ENCODE measurements at places on chromosomes 6 and 20.

- no peak for DNase-seq
These were observed 448.0 kb downstream of the TENT5A start for GRCh38 chr6:81304466-81304865.

- DNase-seq: no peak
These were observed 27.0 kb downstream of the ANGPT4 start for GRCh38 chr20:889106-889505.

- no peak for DNase-seq
These were observed 42.9 kb downstream of the TMEM244 start for GRCh38 chr6:129818251-129818650.

DNA sequence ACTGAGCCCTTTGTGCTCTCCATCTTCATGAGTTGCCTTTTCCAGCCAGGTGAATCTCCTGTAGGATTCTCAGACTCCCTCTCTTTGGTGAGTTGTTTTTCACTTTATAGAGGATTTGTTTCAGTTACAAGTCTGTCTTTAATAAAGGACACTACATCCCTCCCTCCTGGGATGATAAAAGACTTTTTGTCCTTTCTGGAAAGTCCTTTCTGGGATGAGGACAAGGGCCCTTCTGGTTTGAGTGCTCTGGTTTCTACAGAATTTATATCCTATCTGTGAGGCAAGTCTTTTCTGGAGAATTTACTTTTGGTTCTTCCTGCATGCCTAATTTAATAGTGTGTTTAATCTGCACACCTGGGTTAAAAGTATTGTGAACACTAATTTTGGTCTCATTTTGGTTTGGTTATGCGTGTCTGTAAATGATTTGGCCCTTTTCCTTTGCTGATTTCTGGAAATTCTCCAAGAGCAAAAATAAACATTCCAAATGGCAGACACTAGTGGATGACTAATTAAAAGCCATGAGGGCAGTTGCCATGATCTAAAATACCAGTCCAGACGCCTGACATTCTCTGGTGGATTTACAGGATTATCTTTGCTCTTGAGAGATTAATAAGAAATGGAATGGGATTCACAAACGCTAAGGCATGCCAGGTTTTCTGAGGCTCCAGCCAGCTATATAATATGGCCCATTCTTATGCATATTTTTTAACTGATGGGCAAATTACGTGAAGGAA is 44.8 kb downstream of the TCP11 start:
- no peak for DNase-seq

DNA sequence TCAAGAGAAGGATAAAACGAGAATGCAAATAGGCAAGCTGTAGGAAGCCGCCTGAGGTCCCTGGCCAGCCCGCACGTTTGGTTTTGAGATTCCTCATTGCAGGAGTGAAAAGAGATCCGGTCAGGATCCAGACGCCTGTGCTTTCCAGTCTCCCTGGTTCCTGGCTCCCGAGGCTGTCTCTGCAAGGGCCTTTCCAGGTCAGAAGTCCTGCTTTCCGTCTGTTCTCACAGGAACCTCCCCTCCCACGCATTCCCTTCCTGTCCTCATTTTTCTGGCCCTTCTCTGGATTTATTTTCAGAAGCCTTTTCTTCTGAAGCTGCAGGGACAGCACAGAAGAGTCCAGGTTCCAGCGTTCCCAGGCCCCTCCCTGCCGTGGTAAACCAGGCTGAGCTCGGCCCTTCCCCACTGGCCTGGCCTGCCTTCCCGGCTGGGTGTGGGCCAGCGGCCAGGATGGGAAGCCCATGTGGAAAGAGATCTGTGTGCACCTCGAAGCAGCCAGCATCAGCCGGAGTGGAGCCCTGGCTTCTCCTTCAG is 54.0 kb downstream of the TMEM242 start:
- DNase-seq: no peak

- no peak for DNase-seq
These were observed 506.3 kb upstream of the IMPG1 start for GRCh38 chr6:76578746-76579145.

GRCh38 chr6:6851059-6851948 is 256.5 kb upstream of the RREB1 start:
- DNase-seq: no peak

DNA sequence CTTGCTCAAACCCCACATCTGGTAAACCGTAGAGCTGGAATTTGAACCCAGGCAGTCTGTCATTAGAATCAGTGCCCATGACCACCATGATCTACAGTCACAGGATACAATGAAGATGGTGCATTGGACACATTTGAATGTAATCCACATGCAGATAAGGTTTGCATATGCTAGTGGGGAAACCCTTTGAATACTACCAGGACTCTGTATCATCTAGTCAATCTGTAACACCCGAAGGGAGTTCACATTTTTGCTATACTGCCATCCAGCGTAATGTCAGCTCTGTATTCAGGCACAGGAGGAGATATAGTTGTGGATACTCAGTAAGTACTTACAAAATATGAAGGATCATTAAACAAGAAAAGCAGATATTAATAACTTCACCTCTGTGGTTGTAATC is 40.5 kb upstream of the MYLIP start:
- DNase-seq: no peak

DNA sequence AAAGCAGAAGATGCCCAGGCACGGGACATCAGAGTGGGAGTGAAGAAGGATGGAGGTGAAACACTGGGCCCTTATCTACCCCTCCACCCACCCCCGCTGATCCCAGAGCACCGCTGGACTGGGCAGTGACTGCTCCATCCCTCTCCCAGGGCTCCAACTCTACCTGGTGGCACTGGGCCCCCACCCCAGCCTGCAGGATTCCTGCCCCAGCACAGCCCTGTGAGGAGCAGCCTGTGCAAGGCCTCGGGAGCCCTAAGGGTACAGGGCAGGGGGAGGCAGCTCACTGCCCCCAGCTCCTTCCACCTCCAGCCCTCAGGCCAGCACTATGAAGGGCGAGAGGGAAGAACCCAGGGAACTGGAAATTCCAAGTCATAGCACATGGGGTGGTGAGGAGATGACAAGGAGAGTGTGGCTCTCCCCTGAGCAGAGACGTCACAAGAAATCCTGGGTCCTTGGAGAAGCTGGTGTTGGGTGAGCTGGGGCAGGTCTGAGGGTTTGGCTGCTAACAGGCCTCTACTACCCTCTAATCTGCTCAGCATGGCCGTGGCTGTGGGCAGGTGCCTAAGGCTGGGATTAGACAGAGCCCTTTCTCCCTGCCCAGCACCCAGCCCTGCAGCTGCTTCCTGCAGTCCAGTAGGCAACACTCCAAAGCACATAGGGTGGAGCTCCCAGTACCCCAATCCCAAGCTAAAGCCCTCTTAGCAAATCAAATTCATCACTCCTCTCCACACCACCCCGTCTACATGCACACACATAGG is 3.5 kb downstream of the CST3 start:
- no peak for DNase-seq

- DNase-seq: no peak
These were observed 107.0 kb upstream of the FOXO3 start for GRCh38 chr6:108453601-108454185.

DNA sequence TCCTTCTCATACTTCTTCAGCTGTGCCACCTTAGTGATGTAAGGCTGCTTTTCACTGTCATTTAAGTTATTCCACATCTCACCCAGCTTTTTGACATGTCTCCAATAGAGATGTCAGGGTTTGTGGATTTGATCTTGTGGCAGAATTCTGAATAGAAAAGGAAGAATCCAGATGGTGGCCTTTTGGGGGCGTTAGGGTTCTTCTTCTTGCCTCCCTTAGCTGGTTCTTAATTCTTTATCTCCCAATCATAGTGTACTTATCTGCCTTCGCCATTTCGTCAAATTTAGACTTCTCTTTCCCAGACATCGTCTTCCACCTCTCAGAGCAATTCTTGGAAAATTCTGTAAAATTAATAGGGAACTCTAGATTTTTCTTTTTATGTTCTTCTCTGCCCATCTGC is 422.9 kb downstream of the GJA1 start:
- no peak for DNase-seq

GRCh38 chr6:43262000-43262779 is 18.9 kb downstream of the TTBK1 start:
- no peak for DNase-seq

GRCh38 chr6:3009930-3010329 is 10.2 kb downstream of the NQO2 start:
- no peak for DNase-seq

GRCh38 chr6:36809941-36810803 is 29.1 kb downstream of the CPNE5 start:
- DNase-seq: no peak

GRCh38 chr20:24604966-24605665 is 135.7 kb downstream of the SYNDIG1 start:
- DNase-seq: no peak

DNA sequence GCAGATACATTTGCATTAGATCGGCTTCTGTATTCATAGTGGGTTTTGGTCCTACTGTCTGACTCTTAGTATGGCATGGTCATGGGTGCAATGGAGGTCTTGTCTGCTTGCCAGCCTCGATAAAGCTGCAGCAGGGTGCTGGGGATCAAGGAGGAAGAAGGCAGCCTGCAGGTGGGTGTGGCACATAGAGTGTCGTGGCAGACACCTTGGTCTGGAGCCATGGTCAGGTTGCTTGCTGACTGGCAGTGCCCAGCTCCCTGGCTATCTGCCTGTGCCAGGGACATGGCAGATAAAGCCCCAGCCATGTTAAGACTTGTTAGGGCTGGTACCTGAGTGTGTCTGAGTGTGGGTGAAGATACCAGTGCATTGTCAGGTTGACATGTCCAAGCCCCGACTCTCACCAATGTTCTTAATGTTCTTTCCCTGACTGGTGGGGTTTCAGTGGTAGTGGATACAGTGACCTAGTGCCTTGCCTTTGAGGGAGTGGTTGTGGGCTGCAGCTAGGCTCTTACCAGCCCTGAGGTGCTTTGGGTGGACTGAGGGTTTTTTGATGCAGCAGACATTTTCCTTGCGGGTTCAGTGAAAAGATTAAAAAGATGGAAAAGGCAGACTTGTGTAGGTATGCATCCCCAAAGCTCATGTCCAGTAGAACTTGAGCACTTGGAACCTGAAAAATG is 1.8 kb downstream of the FAM83D start:
- no peak for DNase-seq
